GM06990 (cell line): ENCODE measurements at places on chromosomes 13 and 19.

GRCh38 chr13:84649853-84650252, 767.6 kb upstream of the SLITRK1 start:
- no peak for DNase-seq

DNA sequence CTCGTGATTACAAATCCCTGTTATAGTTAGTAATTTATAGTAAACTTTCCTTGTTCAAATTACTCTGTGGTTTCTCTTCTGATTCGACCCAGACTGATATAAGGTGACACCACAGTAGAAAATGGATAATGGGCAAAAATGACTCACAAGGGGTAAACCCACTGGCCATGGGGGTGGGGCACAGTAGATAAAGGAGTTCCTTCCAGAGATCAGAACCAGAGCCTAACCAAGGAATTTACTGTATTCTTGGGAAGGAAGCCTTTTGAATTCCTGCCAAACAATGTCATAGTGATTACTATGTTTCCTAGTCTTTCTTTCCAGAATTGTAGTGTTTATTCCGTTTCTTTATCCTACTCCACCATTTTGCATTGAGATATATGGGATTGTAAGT, 21.9 kb downstream of the MIR17HG start:
- no peak for DNase-seq

- DNase-seq = no peak
These were observed 1214.1 kb downstream of the DIAPH3 start for GRCh38 chr13:58949646-58950045.

DNA sequence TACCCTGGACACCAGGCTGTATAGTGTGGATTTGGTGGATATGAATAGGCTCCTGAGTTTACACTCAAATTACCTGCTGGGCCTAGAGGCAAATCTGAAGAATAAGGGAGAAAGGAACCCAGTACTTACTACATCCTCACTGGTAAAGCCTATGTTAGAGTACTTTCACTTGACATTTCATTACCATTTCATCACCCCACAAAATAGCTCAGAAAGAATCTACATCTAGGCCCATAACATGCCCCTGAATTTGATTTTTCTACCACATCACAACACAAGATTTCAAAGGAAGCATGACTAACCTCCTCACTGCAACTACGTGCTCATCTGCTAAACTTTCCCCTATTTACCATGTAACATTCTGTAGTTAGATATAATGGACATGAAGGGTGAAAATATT, 43.3 kb downstream of the VWA8 start:
- DNase-seq = no peak

DNA sequence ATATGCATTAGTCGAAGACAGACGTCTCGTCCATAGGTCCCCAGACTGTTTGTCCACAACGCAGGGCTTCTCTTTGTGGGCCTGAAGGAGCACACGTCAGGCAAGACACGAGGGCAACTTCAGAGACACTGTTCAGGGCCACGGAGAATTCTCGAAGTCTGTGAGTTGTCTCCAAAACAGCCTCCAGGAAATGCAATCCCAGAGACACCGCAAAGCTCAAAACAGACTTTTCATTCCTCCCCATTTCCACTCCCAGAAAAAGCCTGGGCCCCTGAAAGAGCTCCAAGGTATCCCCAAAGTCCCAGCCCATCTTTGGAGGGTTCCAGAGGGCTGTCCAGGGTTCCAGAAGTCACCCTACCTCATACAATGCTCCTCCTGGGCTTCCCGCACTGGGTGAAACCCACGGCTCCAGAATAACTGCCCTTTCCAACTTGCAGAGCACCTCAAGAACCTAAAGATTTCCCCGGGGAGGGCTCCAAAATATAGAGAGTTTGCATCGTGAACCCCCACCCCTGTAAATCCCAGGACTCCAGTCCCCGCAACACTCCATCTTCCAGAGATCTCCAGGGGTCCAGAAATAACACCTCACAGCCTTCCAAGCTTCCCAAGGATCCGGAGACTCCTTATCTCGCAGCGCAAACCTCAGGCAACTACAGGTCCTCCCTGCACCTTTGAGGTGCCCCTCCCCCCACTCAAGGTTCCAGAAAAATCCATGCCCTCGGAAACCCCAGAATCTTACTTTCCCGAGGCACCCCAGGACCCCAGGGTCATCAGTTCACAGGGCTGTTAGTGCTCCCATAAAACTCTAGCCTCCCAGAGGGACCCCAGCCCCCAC, 687 bp upstream of the FTL start:
- no peak for DNase-seq
